ENCODE measurements at places on chromosomes 2 and 18.
A peak's percentile ranks its signal among the peaks of the same experiment; 100 is the strongest.

DNA sequence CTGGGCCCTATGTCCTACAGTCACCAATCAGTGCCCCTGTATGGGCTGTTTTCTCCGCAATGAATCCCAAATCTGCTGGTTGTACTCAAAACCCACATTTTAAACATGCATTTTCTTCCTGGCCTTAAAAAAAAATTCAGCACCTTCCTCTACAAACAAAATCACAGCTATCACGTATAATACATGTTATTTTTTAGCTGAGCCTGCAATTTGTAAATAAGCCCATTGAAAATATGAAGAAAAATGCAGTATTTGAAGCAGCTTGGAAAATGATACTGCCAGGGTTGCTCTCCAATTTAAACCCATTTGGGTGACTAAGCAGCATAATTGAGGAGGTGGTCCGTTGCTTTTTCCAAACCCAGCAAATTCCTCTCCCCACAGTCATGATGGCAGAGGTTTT is 33.0 kb upstream of the GYPC start:
- no peak for DNase-seq

DNA sequence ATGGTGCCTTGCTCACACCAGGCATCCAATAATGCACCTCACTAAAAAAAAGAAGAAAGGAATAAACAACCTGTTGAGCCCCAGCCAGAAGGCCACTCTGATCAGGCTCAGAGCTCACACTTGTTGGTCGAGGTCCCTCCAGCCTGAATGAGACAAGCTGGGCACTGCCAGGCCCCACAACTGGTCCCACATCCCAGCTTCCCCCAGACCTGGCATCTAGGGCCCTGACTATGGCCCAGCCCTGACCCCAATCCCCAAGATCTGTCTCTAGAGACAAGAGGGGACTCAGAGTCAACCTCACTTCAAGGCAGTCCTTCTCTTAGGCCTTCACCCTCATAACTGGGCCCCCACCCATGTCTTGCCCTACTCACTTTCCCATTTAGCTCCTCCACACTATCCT is 22.4 kb downstream of the TEX51 start:
- no peak for DNase-seq

- no peak for DNase-seq
Observed at GRCh38 chr18:6059551-6059950, 164.2 kb upstream of the TMEM200C start.

GRCh38 chr2:230162981-230163380 is 56.8 kb downstream of the SP110 start:
- no peak for DNase-seq

GRCh38 chr2:120937686-120938044 is 202.0 kb downstream of the GLI2 start:
- no peak for DNase-seq

DNA sequence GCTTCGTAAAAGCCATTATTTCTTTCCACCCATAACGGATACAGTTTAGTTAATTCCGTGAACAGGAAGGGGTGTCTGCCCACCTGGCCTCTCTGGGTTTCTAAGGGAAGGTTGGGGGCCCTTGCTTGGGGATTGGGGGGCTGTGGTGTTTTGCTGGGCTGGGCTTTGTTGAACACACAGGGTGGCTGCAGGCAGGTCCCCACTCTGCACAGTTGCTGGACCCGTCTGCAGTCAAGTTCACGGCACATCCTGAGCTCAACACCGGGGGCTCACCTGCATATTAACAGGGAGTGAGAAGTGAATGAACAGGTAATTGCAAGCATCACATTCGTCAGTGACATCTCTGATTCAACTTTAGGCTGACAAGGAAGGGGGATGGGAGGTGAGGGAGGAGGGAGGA is 109.0 kb downstream of the ZNF516 start:
- no peak for DNase-seq

GRCh38 chr2:111715987-111716904 is 167.7 kb downstream of the ANAPC1 start:
- no peak for DNase-seq

DNA sequence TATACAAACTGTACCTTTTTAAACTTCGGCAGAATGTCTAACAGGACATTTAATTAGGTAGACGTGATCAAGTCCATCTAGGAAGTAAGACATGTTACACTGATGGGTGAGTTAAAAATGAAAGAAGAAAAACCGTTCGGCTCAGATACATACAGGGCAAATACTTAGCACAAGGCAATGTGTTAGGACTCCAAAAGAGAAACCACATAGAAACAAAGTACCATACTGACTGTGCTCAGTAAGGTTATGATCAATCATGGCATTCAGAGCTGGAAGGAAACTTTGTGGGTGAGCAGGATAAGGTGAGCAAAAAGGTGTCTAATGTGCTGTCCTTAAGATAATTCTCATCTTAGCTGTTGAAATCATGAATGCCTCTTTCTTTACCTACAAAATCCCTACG is 211.9 kb downstream of the STK39 start:
- no peak for DNase-seq

GRCh38 chr2:119838179-119838578 is 78.5 kb downstream of the PTPN4 start:
- DNase-seq: no peak

- no peak for DNase-seq
Observed at GRCh38 chr2:147663153-147663961, 181.5 kb upstream of the ACVR2A start.

- no peak for DNase-seq
Observed at GRCh38 chr2:23844905-23845304, 82.0 kb downstream of the ATAD2B start.

GRCh38 chr2:168178520-168179324 is 68.7 kb downstream of the STK39 start:
- no peak for DNase-seq

DNA sequence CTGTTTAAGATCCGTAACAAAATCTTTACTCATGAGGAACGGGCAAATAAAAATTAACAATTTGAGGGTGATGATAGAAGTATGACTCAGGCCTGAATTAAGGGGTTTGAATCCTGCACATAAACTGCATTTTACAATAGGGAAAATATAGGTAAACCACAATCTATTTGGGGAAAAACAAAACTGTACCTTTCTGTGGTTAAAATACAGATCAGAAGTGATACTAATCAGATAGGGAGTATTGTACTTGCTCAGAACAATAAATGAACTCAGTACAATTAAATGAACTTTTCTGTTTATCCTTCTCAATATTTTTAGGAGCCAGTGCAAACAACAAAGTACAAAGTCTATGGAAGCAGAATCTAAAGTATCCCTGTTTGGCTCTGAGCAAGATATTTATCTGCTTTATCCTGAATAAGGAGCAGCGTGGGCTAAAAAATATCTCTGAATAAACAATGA is 287.3 kb downstream of the ZNF385B start:
- no peak for DNase-seq

- DNase-seq: no peak
Observed at GRCh38 chr2:20348542-20348941, 2.1 kb downstream of the PUM2 start.

- no peak for DNase-seq
Observed at GRCh38 chr18:76335859-76336640, 159.0 kb downstream of the ZNF516 start.

DNA sequence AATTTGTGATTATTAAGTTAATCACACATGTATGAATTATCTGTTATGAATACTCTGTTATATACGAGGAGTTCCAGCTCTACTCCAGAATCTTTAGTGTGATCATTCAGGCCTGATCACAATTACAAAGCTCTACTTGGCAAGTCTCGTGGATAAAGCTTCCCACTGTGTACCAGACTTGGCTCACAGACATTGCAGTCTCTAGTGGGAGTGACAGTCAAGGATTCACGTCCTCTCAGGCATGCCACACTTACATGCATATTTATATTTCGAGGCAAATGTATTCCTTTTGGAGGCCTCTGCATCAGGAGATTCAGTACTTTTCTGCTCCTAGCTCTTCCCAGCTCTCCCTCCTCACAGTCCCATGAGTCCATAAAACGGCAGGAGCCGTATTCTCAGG is 403.4 kb upstream of the CDH7 start:
- DNase-seq: no peak

- DNase-seq: no peak
Observed at GRCh38 chr2:75053484-75054112, 95.2 kb downstream of the POLE4 start.

DNA sequence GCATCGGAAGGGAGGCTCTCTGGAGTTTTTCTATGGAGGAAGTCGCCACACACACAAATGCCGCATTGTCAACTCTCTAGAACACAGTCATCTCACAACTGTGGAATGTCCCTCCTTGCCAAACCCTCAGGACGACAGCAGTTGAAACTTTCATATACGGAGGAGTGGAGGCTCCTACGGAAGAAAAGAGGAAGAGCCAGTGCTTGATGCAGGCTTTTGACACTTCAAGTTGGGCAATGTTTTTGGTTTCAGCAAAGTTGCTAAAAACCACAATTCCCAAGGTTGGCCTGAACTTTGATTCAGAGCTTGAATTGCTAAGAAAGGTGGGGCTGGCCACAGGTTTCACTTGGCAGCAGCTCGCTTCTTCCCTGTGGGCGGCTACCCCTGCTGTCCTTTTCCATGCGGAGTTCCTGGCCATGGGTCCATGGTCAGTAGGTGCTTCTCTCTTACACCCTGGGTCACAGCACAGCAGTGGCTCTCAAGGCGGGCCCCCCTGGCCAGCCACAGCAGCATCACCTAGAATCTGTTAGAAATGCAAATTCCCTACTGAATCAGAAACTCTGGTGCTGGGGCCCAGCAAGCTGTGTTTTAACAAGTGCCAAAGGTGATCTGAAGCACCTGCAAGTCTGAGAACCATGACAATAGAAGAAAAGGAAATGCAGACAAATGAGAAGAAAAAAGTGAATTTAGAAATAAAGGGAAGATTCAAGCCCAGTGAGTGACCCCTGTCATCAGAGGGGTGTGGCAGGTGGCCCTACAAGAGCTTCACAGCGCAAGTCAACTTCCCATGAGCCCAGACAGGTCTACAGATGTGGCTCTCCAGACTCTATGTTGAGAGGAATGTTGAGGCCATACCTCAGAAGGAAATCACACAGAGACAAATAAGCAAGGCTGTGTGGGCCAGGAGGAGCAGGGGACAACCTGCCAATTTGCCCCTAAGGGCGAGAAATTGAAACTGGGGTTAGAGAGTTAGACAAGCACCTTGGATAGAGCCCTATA is 856.4 kb downstream of the RNF144A start:
- DNase-seq: no peak

DNA sequence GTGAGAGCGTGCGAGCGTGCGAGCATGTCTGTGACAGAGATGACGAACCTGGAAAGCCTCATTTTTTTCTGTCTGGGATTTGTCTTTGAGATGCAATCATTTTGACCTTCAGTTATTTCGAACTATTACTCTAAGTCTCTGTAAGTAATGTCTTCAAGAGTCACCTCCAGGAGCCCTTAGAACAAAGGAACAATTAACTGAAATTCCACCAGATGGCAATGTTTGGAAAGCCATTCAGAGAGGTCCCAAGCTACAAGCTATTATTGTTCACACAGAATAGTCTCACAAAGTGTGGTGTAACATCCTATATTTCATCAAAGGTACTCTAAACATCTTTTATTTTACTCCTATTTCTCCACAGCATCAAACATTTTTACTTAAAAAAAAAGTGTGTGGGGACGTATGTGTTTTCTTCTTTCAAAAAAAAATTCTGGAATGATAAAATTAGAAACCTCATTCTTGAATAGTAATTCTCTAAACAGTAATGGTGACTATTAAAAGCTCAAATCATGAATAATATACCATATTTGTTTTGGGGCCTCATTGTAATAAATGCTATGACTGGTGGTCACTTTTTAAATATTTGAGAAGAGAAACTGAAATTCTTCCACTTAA is 35.1 kb upstream of the MAPRE2 start:
- peak; percentile 46 for DNase-seq

- DNase-seq: no peak
Observed at GRCh38 chr18:55968550-55968949, 380.6 kb upstream of the TCF4 start.

GRCh38 chr18:10376731-10377130 is 77.7 kb upstream of the APCDD1 start:
- no peak for DNase-seq

DNA sequence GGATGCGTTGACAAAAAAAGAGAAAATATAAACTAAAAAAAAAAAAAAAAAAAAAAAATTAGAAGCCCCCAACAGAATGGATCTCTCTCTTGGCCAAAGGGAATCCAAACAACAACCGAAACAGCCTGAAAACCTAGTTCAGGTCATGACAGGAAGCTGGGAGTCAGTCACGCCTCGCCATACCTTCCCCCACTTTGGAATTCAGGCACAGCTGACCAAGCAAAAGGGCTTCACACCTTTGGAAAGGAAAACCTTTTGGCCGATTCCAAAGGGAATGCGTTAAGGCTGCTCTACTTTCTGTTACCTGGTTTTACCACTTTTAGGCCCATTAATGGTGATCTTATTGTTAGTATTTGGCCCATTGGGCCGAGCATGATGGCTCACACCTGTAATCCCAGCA is 17.9 kb upstream of the RMC1 start:
- no peak for DNase-seq

DNA sequence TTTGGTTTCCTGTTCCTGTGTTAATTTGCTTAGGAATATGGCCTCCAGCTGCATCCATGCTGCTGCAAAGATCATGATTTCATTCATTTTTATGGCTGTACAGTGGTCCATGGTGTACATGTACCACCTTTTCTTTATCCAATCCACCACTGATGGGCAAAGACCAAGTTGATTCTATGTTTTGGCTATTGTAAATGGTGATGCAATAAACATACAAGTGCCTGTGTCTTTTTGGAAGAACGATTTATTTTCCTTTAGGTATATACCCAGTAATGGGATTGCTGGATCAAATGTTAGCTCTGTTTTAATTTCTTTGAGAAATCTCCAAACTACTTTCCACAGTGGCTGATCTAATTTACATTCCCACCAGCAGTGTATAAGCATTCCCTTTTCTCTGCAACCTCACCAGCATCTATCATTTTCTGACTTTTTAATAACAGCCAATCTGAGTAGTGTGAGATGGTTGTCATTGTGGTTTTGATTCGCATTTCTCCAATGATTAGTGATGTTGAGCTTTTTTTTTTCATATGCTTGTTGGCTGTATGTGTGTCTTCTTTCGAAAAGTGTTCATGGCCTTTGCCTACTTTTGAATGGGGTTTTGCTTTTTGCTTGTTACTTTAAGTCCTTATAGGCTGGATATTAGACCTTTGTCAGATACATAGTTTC is 19.4 kb downstream of the EXOC6B start:
- DNase-seq: no peak

GRCh38 chr2:10160203-10160955 is 37.8 kb downstream of the RRM2 start:
- DNase-seq: no peak

- no peak for DNase-seq
Observed at GRCh38 chr2:53829273-53829979, 30.3 kb downstream of the GPR75 start.

DNA sequence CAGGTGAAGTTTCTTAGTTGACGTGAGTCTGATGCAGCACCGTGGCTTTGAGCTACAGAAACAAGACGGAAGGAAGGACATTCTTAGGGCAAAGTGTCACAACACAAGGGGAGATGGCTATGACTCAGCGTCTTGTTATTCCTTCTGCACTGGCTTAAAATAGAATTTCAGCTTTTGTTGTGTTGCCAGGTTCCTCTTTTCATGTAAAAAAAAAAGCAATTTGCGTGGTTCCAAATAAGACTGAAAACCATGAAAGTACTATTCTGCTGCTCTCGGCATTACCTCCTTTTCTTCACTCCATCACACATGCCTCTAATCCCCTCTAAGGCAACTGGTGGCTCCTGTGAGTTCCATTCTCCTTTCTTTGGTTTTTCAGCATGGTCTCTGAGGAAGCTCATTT is 150.1 kb downstream of the ANTXR1 start:
- DNase-seq: peak; percentile 13

GRCh38 chr2:106876699-106877098 is 9.3 kb downstream of the ST6GAL2 start:
- DNase-seq: no peak

- no peak for DNase-seq
Observed at GRCh38 chr2:169232551-169233154, 129.7 kb downstream of the LRP2 start.

All from Panc1 (cell line).